ENCODE measurements at places on chromosomes 4 and X. TPM values are rescaled to one million over a fixed set of nuclear protein-coding genes. Genes with fewer than 3 reads are reported as not detected.

Gene PTCHD1
- total RNA-seq: not detected

Gene CDX4
- total RNA-seq: not detected

Gene RAB40AL
- 1.4 TPM for total RNA-seq

Gene H2BW2
- total RNA-seq: not detected

Gene PAGE5
- not detected for total RNA-seq

Gene CXCL5
- 0.33 TPM for total RNA-seq

Gene HDX
- 8.2 TPM for total RNA-seq

Gene CT47C1
- not detected for total RNA-seq

Gene TRIM2
- total RNA-seq: 16.4 TPM

Gene NPY2R
- total RNA-seq: not detected

Gene SCML2
- total RNA-seq: 2.7 TPM

Gene BTC
- not detected for total RNA-seq

Gene TSPAN7
- total RNA-seq: 5.2 TPM

Gene DRP2
- total RNA-seq: 0.78 TPM

Gene PDZD4
- total RNA-seq: 0.09 TPM

Gene GPR78
- total RNA-seq: not detected

Gene C4orf50
- total RNA-seq: not detected

Gene CXCL13
- total RNA-seq: not detected

Gene PTTG2
- not detected for total RNA-seq

Gene GRID2
- not detected for total RNA-seq

Gene HS6ST2
- 0.55 TPM for total RNA-seq

Gene CPE
- 8.1 TPM for total RNA-seq

Gene NPNT
- not detected for total RNA-seq

Gene FGF13
- 0.23 TPM for total RNA-seq

Gene NLRP2B
- not detected for total RNA-seq

Gene PSAPL1
- not detected for total RNA-seq
